ENCODE measurements at places on chromosomes 2 and 18. TPM values are rescaled to one million over a fixed set of nuclear protein-coding genes. Genes with fewer than 3 reads are reported as not detected.

DNA sequence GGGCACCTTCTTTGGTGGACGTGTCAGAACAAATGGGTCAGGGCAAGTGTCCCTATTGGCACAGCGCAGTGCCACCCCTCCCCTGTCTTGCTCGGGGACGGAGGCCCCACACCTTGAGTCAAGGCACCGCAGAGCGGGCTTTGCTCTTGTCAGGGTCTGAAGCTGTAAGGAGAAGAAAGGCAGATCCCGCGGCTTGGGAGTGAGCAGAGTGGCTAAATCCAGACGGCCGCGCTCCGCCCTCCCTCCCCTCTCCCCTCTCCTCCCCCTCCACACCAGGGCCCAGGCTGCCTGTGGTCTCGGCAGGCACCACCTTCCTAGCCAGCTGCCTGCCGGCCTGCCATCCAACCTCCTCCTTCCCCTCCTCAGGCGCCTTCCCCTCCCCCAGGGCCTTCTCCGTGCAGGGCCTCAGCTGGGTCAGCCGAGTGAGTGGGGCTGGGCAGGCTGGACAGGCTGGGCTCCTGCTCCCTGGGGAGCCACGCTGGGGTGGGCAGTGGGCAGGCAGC, 25.8 kb downstream of the SPEG start:
- no peak for DNase-seq

DNA sequence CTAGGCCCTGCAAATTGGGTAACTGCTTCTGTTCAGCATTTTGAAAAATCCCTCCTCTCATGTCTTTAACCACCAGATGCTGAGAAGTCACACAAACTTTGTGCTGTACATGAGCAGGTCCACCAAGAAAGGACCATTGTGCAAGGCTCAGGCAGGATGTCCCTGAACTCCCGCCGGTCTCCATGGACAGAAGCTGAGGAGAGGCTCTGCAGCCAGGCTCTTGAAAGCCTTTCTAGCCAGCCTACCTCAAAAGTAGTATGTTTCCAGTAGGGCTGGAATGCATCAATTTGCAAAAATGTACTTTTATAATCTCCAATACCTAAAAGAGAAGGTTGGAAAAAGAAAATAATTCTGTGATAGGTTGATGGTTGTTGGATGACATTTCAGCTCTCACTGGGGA, 47.0 kb upstream of the SH3BP4 start:
- no peak for DNase-seq

- DNase-seq, result no peak
Observed at GRCh38 chr2:99350194-99350593, 13.0 kb downstream of the EIF5B start.

DNA sequence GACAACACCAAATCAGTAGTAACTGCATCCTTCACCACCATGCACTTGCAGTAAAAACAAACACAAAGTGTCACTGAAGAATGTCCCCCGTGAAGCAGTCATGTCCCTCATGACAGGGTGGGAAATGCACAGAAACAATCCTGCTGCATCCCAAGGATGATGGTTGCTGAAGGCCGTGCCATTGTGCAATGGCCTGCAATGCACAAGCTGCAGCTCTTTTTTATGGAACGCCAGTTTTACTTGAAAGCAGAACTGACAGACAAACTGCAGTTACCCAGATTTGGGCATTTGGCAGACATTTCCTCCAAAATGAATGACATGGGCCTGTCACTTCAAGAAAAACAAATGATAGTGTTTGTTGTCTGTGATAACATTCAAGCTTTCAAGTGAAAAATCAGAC, 2.4 kb upstream of the CHST10 start:
- no peak for DNase-seq

DNA sequence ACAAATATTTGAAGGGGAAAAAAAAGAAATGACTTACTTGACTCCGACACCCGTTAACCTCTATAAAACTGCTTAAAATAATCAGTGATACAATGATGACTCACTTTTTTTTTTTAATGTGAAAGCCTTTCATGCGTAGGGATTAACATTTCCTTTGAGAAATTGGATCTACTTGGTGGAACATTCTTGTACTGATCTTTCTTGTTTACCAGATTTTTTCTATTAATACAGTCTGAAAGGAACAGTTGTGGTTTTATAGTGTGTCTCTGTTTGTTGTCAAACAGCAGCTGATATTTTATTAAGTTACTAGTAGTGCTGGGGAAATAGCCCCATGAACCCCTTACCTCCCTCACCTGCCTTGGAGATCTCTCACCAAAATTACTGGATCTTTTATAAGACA, 40.2 kb upstream of the NEB start:
- no peak for DNase-seq

DNA sequence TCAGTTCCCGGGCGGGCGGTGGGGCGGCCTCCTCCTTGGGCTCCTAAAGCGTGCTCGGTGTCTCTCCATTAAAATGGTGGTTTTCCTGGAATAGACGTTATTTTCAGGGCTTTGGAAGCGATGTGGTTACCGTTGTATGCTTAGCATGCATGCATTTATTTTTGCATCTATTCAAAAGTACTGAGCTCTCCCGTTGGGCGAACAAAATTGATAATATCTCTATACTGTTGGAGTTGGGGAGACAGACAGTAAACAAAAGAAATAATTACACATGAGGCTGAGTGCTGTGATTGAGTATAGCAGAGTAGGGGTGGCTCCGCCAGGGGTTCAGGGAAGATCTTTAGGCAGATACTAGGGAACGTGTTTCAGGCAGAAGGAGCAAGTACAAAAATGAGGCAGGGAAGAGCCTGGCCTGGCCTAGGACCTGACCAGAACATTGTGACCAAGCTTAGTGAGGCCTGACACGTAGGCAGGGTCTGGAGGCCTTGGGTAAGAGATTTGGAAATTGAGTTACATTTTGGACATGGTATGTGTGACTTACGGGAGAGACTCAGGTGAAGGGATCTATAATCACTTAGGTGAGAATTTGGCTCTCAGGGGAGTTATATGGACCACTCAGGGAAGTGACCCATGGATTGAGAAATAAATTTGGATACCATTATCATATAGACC, 674 bp downstream of the NCAPH start:
- DNase-seq, result no peak

DNA sequence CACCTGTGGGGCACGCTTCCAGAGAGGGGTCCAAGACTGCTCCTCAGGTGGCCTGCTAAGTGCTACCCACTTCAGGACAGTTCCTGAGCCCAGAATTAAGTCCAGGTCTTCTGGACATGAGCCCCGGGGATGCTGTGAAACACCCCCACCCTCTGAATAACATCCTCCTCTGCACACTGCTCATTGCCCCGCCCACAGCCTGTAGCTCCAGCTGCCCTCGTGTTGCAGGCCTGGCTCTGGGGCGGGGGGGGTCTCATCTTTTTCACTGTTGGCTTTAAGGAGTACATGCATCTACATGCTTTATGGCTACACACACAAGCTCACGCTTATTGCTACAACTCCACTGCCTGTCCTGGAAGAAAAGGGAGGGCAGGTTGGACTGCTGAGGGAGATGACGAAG, 92.8 kb downstream of the PTGR3 start:
- DNase-seq, result no peak

DNA sequence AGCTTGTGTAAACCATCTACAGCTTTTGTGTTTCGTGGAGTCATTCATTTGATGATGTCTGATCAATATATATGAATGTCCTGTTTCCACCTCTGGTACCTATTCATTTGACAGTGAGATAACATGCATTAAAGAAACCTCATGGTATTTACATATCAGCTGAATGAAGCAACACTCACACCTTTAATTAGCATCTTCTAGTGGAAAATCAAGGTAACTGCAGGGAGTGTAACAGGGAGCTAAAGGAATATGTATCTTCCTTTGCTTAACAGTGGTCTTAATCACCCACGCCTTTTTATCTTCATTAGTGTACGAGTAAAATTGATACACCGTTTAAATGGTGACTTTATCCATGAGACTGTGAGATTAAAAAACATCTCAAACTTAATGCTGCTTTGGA, 15.6 kb downstream of the SLC39A10 start:
- DNase-seq, result no peak

DNA sequence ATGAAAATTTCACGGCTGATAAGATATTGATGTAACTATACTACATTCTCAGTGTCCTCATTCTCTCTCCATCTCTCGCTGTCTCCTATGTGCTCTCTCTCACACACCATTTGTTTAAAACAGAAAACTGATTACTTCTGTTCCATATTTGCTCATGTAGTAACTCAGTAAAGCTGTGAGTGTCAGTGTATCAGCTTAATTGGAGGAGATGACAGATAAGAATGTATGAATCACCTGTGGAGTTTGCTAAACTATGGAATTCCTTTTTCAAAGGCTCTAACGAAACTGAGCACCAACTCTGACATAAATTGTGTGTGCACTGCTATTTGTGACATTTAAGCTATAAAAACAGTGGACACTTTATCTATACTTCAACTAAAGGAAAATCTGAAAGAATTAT, 1080.0 kb downstream of the DSC3 start:
- DNase-seq, result no peak

DNA sequence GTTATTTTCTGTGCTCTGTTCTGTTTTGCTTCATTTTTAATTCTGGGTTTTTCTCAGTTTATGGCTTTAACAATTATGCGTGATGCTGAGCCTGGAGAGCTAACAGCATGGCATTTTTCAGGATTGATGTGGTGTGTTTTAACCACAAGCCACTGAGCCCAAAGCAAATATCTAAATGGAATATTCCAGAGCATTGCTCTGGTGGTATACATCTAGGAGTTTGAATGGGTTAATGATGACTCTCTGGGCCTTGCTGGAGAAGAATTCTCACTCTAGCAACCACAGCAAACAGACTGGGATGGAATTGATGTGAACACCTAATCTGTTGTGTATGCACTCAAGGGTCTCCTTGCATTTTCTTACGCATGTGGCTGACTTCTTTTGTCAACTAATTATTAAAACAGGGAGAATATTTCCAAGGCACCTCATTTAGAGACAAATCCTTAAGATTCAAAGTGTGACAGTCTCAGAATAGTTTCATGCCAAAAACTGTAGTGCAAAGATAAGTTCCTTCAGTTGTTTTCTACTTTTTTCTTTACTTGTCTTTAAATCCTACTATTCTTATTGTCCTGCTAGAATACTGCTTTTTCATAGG, 164.0 kb downstream of the DTNA start:
- no peak for DNase-seq

GRCh38 chr2:153641046-153641445, 162.5 kb upstream of the RPRM start:
- DNase-seq, result no peak

- DNase-seq, result no peak
Observed at GRCh38 chr2:20665243-20666004, 1.5 kb upstream of the GDF7 start.

- DNase-seq, result no peak
Observed at GRCh38 chr2:229089776-229090175, 181.3 kb downstream of the PID1 start.

PPIL3 gene
- 31.2 TPM for total RNA-seq

UGT1A5 gene
- total RNA-seq, result not detected

CCL20 gene
- total RNA-seq, result 5.5 TPM

DES gene
- 0.80 TPM for total RNA-seq

IL1R2 gene
- 0.64 TPM for total RNA-seq

HSPD1 gene
- 595 TPM for total RNA-seq

ADGRF3 gene
- total RNA-seq, result 2.8 TPM

ABCG8 gene
- not detected for total RNA-seq
